Activated T-cell treated with anti-CD3 and anti-CD28 coated beads, Interleukin-2, amount 50 U/mL, for 24 hours (primary cell): ENCODE measurements at places on chromosomes 2 and 18.

- no peak for DNase-seq
These were observed 1.0 kb downstream of the PDCD1 start for GRCh38 chr2:241857572-241858121.

DNA sequence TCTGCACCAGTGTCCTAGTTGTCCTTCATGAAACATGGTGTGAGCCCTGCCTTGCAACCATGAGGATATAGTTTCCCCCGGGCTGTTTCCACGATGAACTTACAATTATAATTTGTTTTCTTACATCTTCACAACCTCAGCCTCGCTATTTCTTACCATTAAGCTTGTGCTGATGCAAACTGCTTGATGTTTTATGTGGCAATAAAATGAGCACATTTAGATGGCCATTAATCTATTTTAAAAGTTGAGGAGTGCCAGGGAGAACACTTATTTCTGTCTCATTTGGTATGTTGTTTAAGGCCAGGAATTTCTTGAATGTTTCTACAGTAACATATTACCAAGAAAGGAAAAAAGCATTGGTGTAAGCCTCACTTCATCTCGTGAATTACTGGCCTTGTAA is 214.5 kb upstream of the SLC8A1 start:
- no peak for DNase-seq

- no peak for DNase-seq
These were observed 18.8 kb downstream of the MAPK4 start for GRCh38 chr18:50578651-50579050.

DNA sequence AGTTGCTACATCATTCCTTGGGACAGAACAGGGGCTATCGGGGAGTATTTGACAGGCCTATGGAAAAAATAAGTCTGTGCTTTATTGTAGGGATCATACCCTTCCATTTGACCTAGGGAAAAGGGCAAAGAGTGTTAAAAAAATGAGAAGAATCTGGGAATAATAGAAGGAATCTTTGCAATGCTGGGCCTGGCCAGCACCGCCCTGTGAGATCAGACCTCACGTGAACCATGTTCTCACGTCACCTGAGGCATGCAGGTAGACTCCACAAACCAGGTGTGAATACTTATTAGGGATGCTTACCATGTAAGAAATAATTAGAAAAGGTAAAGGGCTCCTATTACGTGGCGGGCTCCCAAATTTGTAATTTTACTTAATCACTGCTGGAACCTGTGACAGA is 177.5 kb upstream of the GATA6 start:
- DNase-seq: no peak

GRCh38 chr2:153235516-153235915 is 243.0 kb downstream of the RPRM start:
- no peak for DNase-seq

- DNase-seq: peak; percentile 39
These were observed 285.0 kb upstream of the PARD3B start for GRCh38 chr2:204260162-204260877.

DNA sequence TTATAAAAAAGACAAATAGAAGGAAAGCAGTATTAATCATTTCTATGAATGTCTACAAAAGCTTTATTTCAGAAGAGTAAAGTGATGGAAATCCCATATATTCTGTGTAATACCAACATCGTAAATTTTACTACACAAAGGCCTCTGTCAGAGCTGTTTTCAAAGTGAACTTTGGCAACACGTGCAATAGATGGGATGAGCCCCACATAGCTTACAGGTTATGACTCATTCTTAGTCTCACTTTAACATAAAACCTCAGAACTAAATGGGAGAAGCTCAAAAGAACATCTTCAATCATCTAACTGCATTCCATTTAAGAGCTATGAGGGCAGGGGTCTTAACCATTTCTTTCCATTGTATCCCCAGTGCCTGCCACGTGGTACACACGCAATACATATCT is 11.5 kb downstream of the VPS4B start:
- DNase-seq: no peak

- DNase-seq: no peak
These were observed 266.6 kb downstream of the TFCP2L1 start for GRCh38 chr2:121018136-121019061.

DNA sequence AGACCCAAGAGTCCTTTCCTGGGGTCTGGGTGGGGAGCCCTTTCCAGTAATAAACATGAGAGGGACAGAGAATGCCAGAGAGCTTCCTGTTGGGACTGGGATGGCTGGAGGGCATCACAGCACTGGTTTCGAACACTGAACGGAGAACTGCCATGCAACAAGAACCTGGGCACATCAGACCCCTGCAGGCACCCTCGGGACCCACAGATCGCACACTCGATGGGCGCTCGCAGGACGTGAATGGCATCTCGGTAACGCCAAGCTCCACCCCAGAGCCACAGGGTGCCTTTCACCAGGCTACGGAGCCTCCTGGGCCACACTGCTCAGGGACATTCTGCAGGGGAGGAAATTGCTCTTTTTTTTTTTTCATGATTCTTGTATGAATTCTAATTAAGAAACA is 25.1 kb downstream of the SLC66A2 start:
- DNase-seq: no peak

- DNase-seq: no peak
These were observed 793.3 kb downstream of the PLCL1 start for GRCh38 chr2:198597648-198598047.

DNA sequence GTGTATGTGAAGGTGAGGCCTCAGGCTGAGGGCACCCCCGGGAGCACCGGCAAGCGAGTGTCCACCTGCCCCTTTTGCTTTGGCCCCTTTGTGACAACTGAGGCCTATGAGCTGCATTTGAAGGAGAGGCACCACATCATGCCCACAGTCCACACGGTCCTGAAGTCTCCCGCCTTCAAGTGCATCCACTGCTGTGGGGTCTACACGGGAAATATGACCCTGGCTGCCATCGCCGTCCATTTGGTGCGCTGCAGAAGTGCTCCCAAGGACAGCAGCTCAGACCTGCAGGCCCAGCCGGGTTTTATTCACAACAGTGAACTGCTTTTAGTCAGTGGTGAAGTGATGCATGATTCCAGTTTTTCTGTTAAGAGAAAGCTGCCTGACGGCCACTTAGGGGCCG is 28.9 kb downstream of the ADNP2 start:
- no peak for DNase-seq

- no peak for DNase-seq
These were observed 26.7 kb upstream of the CHRNA1 start for GRCh38 chr2:174791020-174791419.

GRCh38 chr2:239316562-239317465 is 84.0 kb downstream of the HDAC4 start:
- peak; percentile 20 for DNase-seq

GRCh38 chr18:40524881-40525280 is 1430.2 kb upstream of the PIK3C3 start:
- no peak for DNase-seq

GRCh38 chr2:98514879-98515249 is 70.2 kb downstream of the INPP4A start:
- no peak for DNase-seq

- no peak for DNase-seq
These were observed 259.0 kb downstream of the AFF3 start for GRCh38 chr2:99883358-99883757.

GRCh38 chr18:23870676-23871380 is 143.7 kb upstream of the TTC39C start:
- DNase-seq: no peak

DNA sequence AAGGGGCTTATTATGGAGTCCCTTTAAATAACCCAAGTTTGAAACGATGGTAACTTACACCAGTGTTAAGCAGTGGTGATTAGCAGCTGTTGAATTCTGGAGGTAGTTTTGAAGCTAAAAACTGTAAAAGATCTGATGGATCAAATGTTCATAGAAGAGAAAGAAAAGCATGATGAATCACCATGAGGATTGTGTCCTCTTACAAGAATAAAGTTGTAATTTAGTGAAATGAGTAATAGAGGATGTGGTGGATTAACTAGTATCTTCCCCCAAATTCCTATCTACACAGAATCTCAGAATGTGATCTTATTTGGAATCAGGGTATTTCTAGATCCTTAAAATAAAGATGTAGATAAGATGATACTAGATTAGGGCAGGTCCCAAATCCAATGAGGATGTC is 1138.2 kb upstream of the TMEFF2 start:
- DNase-seq: no peak

DNA sequence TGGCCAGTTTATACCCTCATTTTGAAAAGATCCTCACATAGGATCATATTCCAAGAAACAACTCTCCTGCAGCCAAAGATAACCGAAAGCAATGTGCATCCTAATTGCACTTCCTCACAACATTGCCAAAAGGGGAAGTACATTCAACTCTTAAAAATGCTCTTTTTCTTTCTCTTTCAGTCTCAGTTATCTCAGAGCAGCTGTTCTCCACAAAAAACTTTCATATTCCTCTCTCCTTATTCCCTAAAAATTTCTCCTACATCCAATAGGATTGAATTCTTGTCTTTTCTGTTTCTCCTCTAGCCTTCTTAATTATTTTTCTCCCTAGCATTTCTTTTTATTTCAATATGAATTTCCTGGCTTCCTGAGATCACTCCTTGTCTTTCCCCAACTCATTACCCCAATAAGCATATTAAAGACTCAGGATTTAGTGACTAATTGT is 7.4 kb upstream of the VRK2 start:
- DNase-seq: no peak

- no peak for DNase-seq
These were observed 166.1 kb downstream of the CBLN2 start for GRCh38 chr18:72378016-72378415.

DNA sequence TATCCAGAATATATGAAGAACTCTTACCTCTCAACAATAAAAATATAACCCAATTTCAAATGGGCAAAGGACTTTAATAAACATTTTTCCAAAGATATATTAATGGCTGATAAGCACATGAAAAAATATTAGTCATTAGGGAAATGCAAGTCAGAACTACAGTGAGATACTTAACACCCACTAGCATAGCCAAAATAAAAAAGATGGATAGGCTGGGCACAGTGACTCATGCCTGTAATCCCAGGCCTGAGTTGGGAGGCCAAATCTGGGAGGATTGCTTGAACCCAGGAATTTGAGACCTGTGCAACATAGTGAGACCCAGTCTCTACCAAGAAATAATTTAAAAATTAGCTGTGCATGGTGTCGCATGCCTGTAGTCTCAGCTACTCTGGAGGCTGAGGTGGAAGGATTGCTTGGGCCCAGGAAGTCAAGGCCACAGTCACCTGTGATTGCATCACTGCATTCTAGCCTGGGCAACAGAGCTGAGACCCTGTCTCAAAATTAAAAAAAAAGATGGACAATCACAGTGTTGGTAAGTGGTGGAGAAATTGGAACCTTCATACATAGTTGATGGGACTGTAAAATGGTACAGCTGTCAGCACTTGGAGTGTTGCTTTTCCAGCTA is 25.1 kb downstream of the MARCHF7 start:
- DNase-seq: no peak

DNA sequence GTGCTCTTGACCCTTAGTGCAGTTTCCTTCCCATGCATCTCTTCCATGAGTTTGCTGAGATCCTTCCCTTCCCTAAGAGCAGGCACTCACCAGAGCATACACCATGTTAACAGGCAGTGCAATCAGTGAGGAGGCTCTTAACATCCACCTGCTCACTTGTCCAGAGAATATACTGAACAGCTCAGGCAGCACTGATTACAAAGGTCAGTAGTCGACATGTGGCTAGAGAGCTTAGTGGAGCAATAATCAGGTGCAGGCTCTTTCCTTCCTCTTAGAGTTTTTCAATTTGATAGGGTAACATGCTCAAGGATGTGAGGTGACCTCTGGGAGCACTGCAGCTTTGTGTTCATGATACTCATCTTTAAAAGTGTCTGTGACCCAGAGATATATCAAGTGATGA is 144.1 kb upstream of the SETBP1 start:
- no peak for DNase-seq

GRCh38 chr18:73733806-73734314 is 413.8 kb downstream of the FBXO15 start:
- no peak for DNase-seq

- no peak for DNase-seq
These were observed 633.1 kb downstream of the ARHGAP15 start for GRCh38 chr2:143762176-143762928.

GRCh38 chr2:219736209-219736608 is 108.8 kb downstream of the SLC4A3 start:
- DNase-seq: no peak

DNA sequence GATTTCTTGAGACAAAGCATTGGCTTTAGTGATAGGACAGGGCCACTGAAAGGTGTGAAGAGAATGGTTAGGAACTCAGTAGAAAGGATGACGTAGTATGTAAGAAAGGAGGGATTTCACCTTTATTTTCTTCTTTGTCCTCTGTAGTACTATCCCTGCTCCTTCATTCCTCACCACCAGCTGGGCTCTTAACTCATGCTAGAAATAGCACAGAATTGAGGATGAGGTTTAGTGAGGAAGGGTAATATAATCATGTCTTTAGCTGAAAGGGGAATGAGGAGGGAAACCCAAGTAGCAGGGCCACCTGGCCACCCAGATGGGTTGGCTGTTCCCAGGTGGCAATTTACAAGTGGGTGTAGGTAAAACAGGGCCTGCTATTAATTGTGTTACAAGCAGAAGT is 15.2 kb downstream of the ACVR2A start:
- no peak for DNase-seq

- DNase-seq: no peak
These were observed 14.9 kb upstream of the ZDBF2 start for GRCh38 chr2:206259376-206260187.

GRCh38 chr2:201199847-201200246 is 16.9 kb downstream of the CASP10 start:
- DNase-seq: no peak

DNA sequence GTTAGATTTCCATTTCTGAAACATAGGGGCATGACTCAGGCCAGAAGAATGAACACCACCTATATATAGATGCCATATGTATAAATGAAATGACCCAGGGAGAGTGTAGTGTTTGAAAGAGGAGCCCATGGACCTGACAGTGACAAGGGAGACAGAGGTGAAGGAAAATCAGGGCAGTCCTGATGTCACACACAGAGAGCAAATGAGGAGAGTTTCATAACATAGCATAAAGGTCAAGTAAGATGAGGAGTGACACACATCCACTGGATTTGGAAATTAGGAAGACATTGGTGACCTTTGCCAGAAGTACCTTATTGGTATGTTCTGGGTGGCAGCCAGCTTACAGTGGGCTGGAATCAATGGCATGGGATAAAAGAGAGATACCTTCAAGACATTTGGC is 276.7 kb downstream of the ZNF385B start:
- no peak for DNase-seq

- DNase-seq: no peak
These were observed 39.6 kb downstream of the THADA start for GRCh38 chr2:43556256-43556655.

DNA sequence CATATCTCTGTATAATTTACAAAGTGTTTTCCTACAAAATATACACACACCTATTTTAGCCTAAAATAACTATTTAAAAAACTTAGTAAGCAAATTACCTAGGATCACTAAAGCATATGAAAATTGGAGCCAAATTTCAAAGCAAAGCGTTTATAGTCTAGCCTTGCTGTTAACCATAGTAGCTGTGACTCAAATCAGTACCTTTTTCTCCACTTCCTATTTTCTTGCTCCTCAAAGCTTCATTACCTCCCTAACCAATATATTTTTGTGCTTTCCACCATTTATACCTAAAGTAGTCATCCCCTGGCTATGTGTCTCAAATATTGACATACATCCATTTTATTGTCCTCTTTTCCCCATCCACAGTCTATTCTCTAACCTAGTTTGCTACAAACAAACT is 73.1 kb downstream of the ERBB4 start:
- no peak for DNase-seq

- no peak for DNase-seq
These were observed 15.3 kb downstream of the TTC21B start for GRCh38 chr2:165938237-165938636.
